Anterior cingulate cortex (tissue), 58 donors: ENCODE measurements at places on chromosomes 13 and 19.

GRCh38 chr13:37241786-37242185 is 136.3 kb upstream of the CSNK1A1L start:
- DNase-seq: no peak

- DNase-seq: no peak
These were observed 10.8 kb upstream of the HSPH1 start for GRCh38 chr13:31172535-31172934.

- DNase-seq: no peak
These were observed 130.2 kb downstream of the DNAJC15 start for GRCh38 chr13:43153436-43154090.

DNA sequence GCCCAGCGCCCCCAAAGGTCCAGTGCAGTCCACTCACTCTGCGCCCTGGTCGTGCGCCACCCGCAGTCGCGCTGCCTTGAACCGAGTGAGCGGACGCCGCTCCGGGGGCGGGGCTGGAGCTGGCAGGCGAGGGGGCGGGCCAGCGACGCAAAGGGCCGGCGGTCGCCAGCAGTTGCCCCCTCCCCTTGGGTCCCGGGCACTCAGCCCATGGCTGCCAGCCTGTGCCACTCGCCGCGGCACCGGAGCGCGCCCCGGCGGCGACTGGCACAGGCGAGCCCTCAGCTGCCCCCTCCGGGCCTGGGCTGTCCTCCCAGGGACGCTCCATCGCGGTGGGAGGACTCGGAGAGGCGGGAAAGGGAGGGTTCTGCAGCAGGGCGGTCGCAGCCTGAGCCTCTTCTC is at the start of gene S1PR5:
TSS of gene S1PR5 (minus strand) at position 87 of the 399 bp plus-strand sequence. CDS start 2,436 bp downstream, outside the sequence.
- peak; percentile 85 for DNase-seq

DNA sequence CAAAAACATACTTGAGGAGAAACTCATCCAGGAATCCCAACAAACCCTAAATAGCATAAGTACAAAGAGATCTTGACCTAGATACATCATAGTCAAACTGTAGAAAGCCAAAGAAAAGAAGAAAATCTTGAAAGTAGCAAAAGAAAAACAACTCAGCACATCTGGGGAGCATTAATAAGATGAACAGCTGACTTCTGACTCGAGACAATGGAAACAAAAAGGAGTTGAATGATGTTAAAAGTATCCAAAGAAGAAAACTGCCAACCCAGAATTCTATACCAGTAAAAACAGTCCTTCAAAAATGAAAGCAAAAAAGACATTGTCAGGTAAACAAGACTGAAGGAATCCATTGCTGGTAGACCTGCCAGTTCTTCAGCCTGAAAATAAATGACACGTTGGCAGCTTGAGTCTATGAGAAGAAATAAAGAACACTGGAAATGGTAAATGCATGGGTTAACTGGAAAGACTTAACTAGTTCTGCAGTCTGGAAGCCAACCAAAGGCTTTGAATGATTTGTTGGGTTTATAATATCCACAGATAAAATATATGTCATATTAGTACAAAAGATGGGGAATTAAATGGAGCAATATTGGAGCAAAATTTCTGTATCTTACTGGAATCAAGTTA is 46.8 kb downstream of the TSSK6 start:
- no peak for DNase-seq
